Foreskin melanocyte (primary cell): ENCODE measurements at places on chromosomes 2 and 18.

- DNase-seq, result no peak
These were observed 18.3 kb upstream of the MAP4K4 start for GRCh38 chr2:101679037-101679726.

GRCh38 chr2:235287375-235287733, 206.5 kb upstream of the AGAP1 start:
- no peak for DNase-seq

- no peak for DNase-seq
These were observed 186.5 kb downstream of the LNPK start for GRCh38 chr2:175815537-175815936.

- no peak for DNase-seq
These were observed 39.8 kb downstream of the TTN start for GRCh38 chr2:178767094-178768060.

DNA sequence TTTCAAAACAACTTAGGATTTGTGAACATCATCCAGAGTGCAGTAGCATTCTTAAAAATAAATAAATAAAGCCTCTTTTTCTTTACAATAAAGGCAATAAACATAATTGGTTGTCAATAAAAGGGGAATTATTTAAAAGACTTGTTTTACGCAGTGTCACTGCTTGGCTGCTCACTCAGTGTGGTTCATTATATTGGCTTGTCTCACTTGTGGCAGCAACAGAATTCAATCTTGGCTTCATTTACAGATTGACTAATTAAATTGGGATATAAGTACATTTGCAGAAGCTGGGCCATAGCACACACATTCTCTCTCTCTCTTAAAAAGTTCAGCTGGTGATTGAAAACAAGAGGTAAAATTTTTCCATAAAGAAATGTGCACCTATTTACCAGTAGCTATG, 1027.6 kb downstream of the LRP1B start:
- DNase-seq, result no peak

- DNase-seq, result no peak
These were observed 5.6 kb downstream of the HS1BP3 start for GRCh38 chr2:20645301-20645701.

- no peak for DNase-seq
These were observed 6.3 kb downstream of the FZD5 start for GRCh38 chr2:207763303-207763917.

GRCh38 chr2:43184339-43184895, 42.0 kb downstream of the ZFP36L2 start:
- DNase-seq, result no peak

GRCh38 chr2:235453605-235454151, 40.2 kb upstream of the AGAP1 start:
- DNase-seq, result no peak

GRCh38 chr2:42025151-42025582, 22.7 kb upstream of the PKDCC start:
- no peak for DNase-seq

GRCh38 chr2:19198381-19198780, 160.0 kb downstream of the OSR1 start:
- no peak for DNase-seq

GRCh38 chr2:55986001-55986400, 62.4 kb upstream of the EFEMP1 start:
- DNase-seq, result no peak

- DNase-seq, result no peak
These were observed 677.1 kb downstream of the ZEB2 start for GRCh38 chr2:143842836-143843235.
